ENCODE measurements at places on chromosomes 6 and 20.

- DNase-seq: no peak
These were observed 12.1 kb downstream of the SRXN1 start for GRCh38 chr20:640674-641515.

- no peak for DNase-seq
These were observed 212.5 kb downstream of the UTRN start for GRCh38 chr6:144497650-144498049.

- DNase-seq: peak; percentile 17
These were observed 39.4 kb upstream of the KCNK16 start for GRCh38 chr6:39361657-39362486.

DNA sequence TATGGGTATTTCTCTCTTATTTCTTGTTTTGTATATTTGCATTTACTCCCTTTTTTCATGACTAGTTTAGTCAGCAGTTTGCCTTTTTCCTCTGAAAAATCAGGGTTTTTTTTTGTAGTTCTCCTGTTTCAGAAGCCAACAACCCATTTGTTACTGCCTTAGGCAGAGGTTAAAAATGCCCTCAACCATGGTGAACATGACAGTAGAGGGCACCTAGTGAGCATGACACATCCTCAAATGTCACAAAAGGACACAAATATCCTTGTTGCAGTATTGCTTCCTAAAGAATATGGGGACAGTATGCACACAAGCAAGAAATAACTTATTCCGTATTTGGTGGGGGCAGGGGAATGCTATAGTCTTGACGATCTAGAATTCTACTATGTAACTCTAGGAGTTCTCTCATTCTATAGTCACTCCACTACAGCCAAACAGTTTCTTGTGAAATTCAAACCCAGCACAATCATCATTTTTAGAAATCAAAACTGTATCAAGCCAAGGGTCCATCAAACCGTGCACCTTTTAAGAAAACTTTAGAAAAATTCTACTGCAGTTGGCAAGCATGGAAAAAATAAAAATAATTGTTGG lies 47.0 kb downstream of the GOPC start:
- DNase-seq: no peak

DNA sequence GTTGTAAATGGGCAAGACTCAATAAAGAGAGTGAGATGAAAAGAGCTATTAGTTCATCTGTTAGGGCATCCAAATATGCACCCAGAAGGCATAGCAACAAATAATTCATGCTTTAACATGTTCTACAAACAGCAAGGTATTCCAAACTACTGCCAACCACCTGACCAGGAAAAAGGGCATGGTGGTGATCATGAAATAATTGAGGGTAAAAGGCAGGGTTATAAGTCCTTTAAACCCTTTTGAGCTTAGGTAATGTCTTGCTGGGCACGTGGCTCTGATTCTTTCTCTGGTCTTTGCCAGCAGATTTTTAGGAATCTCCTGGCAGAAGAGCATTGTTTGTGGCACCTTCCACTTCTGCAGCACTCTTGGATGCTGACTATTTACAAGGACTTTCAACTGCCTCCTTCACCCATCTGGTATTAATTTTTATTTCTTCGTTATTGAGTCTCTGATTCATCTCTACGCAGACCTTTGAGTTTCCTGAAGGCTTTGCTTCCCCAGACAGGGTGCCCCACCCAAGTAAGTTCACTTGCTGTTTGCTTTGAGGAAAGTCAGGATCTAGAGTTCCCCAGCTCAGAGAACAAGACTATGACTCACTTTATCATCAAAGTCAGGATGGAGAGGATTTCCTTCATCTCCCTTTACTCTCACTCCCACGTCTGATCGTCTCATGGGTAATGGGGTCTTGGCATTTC lies 83.4 kb upstream of the NEDD9 start:
- peak; percentile 91 for DNase-seq

DNA sequence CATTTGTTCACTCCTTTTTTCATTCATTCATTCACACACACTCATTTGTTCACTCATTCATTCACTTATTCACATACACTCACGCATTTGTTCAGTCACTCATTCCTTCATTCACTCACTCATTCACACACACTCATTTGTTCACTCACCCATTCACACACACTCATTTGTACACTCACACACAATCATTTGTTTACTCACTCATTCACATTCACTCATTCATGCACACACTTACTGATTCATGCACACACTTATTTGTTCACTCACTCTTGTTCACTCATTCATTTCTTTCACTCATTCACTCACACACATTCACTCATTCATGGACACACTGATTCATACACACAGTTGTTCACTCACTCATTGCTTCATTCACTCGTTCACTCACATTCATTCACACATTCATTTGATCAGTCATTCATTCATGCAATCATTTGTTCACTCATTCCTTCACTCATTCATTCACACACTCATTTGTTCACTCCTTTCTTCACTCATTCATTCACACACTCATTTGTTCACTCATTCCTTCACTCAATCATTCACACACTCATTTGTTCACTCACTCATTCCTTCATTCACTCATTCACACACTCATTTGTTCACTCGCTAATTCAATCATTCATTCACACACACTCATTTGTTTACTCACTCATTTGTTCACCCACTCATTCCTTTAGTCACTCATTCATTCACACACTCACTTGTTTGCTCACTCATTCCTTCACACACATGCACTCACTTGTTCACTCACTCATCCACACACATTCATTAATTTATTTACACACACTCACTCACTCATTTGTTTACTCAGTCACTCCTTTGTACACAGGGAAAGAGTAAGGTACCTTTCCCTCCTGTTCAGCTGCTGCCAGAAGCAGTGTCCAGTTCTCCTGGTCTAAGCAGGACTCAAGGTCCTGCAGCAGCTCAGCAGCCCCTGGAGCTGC lies 50.7 kb upstream of the BHLHE23 start:
- DNase-seq: no peak

DNA sequence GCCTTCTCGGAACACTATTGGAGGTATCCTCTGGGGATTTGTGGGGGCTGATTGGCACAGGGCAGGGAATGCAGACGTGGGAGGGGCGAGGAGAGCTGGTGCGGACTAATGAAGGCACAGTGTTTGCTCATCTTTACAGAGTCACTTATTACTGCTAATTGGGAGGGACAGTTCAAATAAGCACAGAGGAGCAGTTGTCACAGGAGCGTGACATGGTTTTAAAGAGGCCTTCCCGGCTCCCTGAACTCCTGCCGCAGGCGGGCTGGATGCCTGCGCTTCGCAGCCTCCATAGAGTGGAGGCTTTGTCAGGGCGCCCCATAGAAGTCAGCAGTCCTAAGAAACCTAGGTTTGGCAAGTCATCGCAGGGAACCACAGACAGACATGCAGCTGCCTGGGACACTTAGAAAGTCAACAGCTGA lies 149.6 kb downstream of the LINC00237 start:
- DNase-seq: no peak

Data from fibroblast of skin of left biceps (primary cell).